ENCODE measurements at places on chromosomes 2 and 18.

- no peak for DNase-seq
These were observed 24.9 kb downstream of the TET3 start for GRCh38 chr2:74009577-74009976.

GRCh38 chr2:206040525-206040924 lies 45.4 kb downstream of the INO80D start:
- no peak for DNase-seq

DNA sequence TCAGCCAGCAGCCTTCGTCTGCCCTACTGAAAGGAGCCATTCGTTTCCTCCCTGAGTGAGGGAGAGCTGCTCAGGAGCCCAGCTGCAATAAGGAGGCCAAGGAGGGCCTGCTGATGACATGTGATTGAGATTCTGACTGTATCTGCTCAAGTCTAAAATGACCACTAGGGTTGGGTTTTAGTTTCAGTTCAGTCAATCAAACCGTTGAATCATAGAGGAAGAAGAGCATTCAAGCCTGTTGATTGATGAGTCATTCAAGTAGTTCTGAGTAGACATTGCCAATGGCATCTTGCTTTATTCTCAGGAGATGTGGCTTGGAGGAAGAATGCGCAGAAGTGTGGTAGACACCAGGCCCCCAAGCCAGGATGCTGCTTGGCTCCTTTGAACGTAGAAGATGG lies 19.9 kb upstream of the BCL2L11 start:
- DNase-seq = no peak

DNA sequence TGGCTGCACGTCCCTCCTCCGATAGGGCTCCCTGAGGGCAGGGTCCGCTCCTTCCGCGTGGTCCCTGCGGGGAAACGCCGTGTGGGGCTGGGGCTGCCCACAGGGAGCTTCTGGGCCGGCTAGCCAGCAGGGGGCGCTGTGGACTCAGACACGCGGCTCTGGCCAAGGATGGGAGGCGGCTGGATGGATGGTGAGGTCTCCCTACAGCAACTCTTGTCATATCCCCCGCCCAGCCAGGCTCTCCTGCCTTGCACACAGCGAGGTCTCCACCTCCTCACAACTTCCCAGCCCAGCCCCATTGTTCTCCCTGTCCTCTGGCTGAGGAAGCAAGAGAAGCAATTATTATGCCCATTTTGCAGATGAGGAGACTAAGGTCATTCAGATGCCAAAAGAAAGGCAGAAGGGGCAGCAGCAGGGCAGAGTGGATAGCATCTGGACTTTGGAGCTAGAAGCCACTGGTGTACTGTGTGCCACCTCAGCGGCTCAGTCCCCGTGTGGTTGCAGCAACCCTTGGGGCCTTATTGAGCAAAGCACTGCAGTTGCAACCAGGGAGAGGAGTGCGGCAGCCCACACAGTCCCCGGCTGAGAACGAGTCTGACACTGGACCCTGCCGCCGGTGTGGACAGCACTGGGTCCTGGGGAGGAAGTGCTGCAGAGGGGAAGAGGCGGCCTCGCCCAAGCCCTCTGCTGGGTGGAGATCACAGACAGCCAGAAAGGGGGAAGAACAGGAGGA lies 99.0 kb downstream of the ZFP36L2 start:
- DNase-seq = peak; percentile 90

DNA sequence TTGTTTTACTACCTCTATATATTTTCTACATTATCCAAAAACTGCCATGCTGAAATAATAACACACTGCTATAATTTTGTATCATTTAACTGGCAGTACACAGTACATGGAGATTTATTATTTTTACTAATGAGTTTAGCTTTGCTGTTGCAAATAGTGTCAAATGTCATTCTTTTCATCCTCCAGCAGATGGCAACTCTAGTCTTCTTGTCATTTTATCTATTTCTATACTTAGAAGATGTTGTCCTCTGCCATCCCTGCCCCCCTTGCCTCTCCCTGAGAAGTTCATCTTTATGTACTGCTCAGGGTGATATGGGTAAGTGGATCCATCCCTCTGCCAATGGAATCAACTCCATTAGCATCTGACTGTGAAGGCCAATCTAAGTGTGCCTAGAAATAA lies 21.7 kb upstream of the LRRTM1 start:
- no peak for DNase-seq

- DNase-seq = no peak
These were observed 121.8 kb downstream of the GLI2 start for GRCh38 chr2:120857422-120857821.

- peak; percentile 96 for DNase-seq
These were observed 897 bp downstream of the NFE2L2 start for GRCh38 chr2:177263451-177264208.
